Activated T-helper 9 cell treated with anti-CD3 and anti-CD28 coated beads, Interleukin-2, amount 50 U/mL, for 16 hours (primary cell): ENCODE measurements at places on chromosomes 5 and 9.

- DNase-seq = no peak
Measured at GRCh38 chr5:142798099-142798770, 28.1 kb downstream of the ARHGAP26 start.

DNA sequence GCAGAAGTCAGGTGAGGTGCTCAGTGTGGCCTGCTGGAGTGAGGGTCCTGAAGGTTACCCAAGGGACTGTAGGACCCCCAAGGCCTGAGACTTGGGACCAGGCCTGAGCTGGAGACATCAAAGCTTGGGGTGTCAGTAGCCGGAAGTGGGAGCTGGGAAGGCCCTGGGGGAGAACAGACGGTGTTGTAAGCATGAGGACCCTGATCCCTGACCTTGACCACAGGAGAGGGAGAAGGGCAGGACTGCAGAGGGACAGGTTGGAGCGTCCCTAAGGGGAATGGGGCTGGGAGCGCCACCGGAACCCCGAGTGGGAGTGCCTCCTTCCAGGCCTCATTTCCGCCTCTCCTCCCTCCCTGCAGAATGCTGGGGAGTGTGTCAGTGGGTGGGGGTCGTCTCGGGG, 533 bp downstream of the TTC16 start:
- no peak for DNase-seq

GRCh38 chr5:121819682-121820261, 31.9 kb upstream of the FTMT start:
- DNase-seq = no peak

DNA sequence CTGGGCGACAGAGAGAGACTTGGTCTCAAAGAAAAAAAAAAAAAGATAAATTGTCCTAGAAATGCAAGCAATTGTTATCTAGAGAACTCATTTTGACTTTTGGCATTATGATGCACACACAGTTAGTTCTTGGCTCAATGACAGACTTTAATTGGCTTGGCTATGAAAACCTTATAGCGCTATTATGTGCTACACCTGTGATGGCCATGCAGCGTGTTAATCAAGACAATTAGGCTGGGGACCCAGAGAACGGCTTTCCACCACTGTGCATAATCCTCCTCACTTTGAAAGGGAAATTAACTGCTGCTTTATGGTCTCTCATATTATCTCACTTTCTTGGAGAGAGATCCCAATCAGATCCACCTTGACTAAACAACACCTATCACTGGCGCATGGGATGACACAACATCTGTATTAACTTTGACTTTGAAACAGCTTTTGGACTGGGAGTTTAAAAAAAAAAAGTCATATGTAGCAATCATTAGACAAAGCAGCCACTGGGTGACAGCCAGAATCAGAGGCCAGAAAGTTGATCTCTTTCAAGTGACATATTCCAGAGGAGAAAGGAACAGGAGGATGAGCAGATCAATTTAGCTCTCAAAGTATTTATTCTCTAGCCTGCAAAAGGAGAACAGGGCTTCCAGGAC, 132.5 kb downstream of the PPP2R2B start:
- no peak for DNase-seq

- DNase-seq = peak; percentile 78
Measured at GRCh38 chr5:175534070-175534932, 55.9 kb downstream of the SFXN1 start.

DNA sequence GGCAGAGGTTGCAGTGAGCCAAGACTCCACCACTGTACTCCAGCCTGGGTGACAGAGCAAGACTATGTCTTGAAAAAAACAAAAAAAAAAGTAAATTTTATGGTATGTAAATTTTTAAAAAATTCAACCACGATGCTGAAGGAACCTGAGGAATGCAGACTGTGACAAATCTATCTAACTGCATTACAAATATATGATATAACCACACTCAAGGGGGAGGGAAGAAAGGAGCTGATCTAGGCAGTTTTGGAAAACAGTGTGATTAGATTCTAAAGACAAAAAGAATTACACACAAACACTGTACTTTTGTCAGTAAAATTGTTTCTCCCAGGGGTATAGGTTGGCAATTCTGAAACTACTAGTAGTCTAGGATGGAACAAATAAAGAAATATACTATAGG, 17.0 kb downstream of the LARS1 start:
- DNase-seq = no peak

DNA sequence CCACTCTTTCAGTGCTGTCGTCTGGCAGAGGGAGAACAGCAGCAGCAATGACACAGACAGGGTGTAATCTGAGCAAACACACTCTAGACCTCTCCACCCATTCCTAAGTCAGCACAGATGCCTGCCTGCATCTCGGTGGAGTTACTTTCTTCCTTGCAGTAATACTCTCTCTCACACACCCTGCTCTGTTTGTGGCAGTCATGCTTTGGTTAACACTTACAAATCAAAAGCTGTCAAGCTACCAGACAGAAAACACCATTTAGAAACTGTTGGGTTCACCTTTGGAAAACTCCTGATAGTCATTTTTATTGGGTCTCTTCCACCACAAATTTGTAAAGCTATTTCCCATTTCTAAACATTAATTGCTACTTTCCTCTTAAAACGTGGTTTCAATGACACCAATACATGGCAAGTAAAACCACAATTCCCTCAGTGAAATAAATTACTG, 27.3 kb downstream of the LHFPL2 start:
- DNase-seq = no peak

DNA sequence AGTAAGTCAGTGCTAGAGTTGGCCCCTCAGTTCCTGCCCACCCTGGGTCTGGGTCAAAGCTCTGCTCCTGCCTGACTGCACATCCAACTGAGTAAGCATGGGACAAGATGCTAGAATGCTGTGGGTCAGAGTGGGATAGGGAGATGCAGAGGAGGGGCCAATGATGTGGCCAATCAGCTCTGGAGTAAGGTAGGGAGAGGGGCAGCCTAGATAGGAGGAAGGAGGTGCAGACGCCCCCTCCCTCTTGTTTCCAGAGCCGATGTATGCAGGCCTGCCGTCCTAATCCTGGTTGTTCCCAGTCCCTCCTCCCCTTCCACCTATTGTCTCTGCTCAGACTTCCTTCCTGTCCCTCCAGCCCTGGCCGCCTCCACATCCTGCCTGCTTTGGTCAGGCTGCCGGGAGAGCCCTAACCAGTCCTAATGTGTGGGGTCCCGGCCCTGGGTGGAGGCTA, 1.3 kb downstream of the ARAP3 start:
- DNase-seq = no peak

- DNase-seq = no peak
Measured at GRCh38 chr9:7303907-7304626, 495.5 kb downstream of the DMAC1 start.

DNA sequence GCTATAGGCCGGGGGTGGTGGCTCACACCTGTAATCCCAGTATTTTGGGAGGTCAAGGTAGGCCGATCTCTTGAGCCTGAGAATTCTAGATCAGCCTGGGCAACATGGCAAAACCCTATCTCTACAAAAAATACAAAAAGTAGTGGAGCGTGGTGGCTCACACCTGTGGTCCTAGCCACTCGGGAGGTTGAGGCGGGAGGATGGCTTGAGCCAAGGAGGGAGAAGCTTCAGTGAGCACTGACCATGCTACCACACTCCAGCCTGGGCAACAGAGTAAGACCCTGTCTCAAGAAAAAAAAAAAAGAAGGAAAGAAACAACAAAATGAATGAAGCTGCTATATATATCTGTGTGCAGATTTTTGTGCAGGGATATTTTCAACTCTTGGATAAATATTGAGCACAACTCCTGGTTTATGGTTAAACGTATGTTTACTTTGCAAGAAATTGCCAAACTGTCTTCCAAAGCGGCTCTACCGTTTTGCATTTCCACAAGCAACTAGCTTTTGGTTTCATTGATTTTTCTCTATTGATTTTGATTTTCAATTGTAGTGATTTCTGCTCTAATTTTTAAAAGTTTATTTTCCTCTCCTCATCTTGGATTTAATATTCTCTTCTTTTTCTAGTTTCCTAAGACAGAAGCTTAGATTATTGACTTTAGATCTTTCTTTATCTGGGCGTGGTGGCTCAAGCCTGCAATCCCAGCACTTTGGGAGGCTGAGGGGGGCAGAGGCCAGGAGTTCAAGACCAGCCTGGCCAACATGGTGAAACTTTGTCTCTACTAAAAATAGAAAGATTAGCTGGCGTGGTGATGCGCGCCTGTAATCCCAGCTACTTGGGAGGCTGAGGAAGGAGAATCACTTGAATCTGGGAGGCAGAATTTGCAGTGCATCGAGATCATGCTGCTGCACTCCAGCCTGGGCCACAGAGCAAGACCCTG, 49.2 kb downstream of the SPIN1 start:
- DNase-seq = no peak

- no peak for DNase-seq
Measured at GRCh38 chr9:126650404-126651341, 36.9 kb downstream of the LMX1B start.

- no peak for DNase-seq
Measured at GRCh38 chr9:68473790-68474189, 66.9 kb downstream of the TMEM252 start.

- DNase-seq = no peak
Measured at GRCh38 chr5:108560581-108560980, 178.7 kb upstream of the FBXL17 start.

- no peak for DNase-seq
Measured at GRCh38 chr5:148979083-148979723, 83.7 kb downstream of the SH3TC2 start.

GRCh38 chr5:61599370-61600122, 267.5 kb downstream of the ZSWIM6 start:
- DNase-seq = no peak

DNA sequence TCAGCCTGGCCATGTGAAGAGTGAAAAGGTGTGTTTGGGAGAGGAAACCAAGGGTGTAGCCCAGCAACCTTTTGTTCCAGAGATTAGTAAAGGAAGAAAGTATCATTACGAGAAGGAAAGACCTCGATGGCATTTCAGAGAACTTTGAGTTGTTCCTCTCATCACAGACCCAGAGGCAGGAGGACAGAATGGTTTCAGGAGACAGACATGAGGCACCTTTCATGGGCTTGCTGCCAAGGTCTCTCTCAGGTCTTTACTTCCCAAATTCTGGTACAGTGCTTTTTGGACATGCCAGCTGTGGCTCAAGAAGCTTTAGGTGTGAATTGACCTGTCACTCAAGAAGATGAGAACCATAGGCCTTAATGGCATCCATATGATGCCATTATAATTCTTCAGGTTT, 2.8 kb upstream of the MCC start:
- DNase-seq = no peak

DNA sequence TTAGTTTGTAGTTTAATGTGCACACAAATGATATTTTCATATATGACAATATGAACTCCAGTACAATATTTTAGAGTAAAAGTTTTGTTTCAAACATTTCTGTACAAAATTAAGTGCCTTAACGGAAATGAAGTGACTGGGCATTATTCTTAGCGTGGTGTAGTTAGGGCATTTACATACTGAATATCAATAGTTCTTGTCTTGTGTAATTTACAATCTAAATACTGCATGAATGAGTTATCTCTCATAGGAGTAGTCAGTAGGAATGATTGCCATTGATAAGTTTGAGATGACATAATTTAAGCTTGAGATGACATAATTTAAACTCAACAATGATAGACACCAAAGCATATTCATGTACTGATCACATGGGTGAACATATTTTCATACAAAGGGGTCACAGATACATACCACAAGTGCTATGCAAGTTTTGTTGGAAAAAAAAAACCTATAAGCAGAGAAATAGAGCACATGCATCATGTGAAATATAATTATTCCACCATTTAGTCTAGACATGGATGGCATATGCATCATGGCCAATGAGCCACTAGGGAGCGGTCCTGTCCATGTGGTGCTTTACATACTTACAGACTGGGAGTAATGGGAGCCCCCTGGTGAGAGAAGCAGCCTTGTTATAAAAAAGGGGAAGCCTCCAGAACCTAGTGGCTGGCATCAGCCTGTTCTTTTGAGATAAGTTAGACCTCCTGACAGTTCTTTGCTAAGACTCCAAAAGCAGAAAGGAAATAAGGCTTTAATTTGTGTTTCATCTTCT, 1523.9 kb downstream of the MAT2B start:
- no peak for DNase-seq

GRCh38 chr5:141951332-141951781, 6.6 kb downstream of the PCDH12 start:
- DNase-seq = no peak

GRCh38 chr5:172562443-172562842, 78.6 kb upstream of the NEURL1B start:
- DNase-seq = no peak

DNA sequence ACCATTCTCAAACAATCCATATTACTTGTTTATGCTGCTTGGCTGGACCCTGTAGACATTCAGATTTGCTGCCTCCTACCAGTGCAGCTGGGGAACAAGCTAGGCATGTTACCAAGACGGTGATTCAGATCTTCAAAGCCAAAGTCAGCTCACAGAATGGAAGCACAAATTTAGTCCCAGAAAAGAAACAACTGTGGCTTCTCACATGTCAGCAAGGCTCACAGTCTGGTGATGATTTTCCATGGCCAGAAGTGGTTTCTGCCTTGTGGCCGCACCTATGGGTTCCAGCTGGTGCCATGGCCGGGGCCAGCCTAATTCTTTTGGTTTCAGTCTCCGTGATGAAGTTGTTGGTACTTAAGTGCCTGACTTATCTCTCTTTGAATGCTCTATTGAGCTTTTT, 182.2 kb downstream of the TMC1 start:
- DNase-seq = no peak

DNA sequence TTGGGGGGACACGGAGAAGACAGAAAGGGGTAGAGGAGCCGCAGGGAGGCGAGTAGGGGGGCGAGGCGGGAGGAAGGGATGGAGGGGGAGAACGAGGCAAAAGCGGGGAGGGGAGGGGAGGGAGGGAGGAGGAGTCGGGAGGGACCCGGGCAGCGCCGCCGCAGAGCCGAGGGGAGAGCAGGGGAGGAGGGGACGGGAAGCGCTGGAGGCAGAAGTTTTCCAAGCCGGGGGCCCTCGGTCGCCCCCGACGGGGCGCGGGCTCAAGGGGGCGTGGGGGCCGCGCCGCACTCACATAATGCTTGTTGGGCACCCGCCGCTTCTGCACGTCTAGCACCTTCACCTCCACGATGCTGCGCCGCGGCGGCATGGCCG, 353 bp downstream of the SH3PXD2B start:
- DNase-seq = no peak

- no peak for DNase-seq
Measured at GRCh38 chr5:12845549-12846159, 941.4 kb upstream of the CTNND2 start.

DNA sequence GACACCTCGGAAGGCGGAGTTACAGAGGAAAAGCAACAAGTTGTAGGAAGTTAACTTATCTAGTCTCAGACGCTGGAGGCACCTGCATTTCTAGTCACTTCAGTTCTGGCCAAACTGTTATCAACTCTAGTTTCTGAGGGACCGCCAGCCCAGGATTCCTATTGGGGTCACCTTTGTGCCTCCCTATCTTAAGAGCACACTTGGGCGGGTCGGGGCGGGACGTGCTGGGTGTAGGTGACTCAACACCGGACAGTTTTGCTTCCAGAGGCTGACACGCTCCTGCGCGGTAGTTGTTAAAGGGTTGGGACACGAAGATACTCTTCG, 679 bp upstream of the KDM4C start:
- DNase-seq = no peak

DNA sequence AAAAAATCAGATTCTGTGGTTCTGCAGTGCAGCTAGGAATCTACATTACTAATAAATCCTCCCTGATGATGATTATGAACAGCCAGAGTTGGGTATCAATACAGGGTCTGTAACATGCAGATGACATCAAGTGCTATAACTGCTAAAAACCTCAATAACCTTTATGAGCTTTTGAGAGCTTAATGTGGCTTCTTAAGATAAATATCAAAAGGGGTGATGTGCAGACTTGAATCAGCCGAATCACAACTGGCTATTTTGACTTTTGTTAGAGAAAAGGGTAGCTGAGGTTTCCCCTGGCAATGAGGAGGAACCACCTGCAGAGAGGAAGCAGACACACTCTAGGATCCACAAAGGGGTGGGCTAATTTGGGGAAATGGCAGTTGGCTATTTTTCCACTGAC, 30.2 kb downstream of the CAPSL start:
- no peak for DNase-seq
